Kidney tubule cell (primary cell): ENCODE measurements at places on chromosomes 2 and 18.

DNA sequence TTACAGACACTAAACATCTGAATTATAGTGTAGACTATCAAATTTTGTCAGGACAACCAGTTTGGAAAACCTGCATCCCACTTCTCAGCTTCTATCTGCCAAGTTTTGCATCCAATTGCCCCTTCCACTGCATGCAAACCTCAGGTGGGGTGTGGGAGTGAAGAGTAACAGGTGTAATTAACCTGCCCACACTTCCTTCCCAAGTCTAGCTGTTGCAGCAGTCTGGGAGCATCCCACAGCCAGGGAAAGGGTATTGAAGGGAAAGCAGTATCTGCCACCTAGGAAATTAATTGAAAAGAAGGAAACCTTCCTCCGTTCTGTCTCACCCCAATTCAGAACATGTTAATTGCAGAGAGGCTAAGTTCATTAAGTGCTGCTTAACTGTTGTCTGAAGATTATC is 189.9 kb downstream of the NCKAP5 start:
- no peak for DNase-seq

DNA sequence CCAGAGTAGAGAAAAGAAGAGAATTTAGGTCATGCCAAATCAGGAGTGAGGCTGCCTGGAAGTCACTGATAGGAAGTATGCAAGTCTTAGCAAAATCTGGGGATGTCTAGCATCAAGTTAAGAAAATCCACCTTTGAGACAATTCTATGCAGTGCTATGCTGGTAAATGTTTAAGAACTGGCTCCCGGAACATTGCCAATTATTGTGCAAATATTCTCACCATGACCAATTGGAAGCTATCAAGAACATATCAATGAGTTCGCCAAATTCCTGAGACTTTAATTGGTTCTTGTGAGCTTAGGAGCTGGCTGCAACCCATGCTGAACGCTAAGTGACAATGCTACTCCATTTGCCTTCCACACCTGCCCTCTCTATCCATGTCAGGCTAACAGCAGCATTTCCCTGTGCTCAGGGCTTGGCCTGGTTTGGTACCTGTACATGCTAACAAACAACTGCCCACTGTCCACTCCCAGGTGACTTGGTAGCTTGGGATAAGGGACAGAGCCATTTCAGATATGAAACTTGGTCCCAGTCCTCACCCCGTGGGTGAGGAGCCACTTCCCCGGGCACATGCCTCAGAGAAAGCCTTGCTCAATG is 172.9 kb upstream of the KLHL29 start:
- DNase-seq = peak; percentile 55

DNA sequence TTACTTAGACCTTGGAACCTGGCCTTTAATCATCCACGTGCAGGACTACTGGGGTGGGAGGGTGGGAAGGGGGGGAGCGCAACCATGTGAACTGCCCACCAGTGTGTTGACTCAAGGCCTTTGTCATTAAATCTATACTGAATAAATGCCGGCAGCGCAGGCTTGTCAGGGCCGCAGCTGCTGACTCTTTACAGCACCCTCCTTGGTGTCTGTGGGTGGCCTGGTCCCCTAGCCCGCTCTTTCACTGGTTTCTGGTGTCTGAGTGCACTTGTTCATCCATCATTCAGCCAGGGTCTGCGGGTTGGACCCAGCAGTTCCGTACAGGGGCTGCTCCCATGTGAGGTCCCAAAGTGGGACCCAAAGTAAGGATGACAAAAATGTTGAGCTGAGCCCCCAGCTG is 11.5 kb downstream of the MAP3K2 start:
- DNase-seq = no peak

- DNase-seq = peak; percentile 58
Observed at GRCh38 chr18:7452331-7452730, 114.8 kb upstream of the PTPRM start.

DNA sequence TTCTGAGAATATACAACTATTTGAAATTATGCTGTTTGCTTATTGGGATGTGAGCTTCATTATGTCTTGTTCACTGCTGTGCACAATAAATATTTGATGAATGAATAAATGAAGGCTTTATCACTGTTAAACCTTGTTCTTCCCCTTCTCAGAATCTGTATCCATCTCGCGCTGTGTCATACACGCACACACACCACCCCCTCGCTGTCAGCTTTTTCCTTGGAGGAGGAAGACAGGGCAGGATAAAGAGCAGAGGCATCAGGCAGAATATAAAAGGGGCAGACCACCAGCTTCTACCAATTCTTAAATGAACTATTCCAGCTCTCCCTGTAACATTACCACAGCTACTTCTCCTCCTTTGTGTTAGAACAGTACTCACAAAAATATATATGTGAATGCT is 75.0 kb downstream of the CD226 start:
- no peak for DNase-seq

GRCh38 chr2:66781804-66782203 is 346.9 kb downstream of the MEIS1 start:
- no peak for DNase-seq

DNA sequence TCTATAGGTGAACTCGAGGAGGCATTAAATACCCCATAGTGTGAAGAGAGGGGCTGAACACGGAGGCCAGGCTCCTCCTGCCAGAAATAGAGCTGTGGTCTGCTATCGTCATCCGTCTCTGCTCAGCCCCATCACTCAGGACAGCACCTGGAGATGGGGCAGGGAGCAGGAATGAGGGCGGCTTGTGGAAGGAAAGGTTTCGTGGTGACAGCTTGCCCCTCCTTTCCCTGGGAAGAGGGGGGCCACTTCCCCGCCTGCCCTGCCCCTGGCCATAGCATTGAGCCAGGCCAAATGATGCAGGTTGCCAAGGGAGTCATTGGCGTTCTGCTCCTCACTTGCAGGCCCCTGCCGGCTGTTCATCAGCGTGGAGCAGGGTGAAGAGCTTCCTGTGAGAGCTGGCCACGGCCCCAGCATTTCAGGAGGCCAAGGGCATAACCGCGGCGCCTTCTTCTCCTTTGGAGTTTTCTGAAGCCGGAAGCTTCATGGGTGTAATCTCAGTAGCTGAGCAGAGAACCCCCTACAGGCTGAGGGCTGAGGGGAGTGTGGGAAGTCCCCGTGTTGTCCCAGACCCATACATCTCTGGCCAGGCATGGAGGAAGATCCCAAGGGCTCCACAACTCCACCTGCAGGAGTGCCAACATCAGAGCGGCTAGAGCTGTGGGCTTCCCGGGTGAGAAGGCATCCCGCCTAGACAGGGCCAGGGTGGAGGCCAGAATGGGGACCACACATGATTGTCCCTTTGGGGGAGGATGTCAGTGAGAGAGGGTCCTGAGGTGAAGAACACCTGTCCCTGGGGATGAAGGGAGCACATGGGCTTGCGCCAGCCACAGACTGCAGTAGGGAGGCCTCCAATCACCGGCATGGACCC is 112.5 kb upstream of the GLI2 start:
- DNase-seq = no peak

DNA sequence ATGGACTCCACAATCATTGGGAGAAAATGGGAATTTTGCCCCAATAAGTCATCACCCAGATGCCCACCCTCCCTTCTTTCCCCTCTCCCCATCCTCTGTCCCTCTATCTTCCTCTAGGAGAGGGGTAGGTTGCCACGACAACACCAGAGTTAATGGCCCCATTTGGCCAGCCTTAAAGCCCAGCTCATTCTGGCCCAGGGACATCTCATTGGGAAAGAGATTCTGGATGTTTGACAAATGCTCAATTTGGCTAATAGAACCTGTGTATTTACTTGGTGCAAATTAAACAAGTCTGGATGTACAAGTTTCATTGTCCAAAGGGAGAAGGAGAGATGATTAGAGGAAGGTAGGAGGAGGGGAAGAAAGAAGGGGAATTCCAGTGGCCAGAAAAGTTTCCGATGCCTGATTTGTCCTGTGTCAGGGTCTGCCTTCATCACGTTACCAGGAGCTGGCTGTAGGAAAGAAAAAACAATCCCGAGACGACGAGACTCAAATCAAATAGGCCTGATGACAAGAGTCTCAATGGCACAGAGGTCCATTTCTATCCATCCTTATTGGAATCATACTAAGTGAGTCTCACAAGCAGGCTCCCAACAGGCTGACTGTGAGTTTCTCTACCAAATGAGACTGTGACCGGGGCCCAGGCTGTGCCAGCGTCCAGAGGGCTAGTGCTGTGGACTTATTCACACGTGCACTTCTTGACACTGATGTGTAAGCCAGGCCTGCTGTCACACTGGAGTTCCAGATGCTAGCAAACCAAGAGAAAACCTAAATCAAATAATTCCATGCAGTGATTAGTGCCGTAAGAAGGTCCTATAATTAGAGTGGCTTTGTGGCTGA is 265.2 kb upstream of the APCDD1 start:
- DNase-seq = no peak

DNA sequence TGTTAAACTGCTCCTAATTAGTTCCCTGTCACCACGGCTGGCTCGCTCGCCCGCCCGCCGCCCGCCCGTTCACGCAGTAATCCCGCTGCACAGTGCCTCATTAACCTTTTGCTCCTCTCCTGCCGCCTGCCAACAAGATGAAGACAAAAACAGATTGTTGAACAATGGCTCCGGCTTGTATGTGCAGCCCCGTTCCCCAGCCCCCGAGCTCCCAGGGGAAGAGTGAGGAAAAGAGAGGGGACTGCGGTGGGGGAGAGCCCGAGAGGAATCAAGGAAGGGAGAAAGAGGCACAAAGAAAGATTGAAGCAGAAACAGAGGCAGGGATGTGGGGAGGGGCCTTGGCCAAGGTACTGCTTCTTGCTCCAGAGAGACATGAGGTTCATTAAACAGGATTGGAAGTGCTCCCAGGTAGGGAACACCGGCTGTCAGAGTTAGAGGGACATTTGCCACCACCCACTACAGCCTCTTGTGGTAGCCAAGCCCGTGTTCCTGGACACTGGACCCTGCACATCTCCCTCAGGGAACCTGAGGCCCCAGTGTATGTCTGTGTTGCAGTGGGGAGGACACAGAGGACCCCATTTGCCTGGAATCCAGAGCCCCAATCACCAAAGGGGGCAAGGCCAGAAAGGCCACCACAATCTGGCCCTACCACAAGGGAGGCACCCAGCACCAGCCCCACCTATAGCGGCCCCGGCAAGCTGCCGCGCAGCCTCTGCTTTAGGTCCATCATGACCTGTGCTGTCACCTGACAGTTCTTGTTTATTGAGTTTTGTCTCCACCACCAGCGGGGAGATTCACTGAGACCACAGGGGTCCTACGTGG is 38.1 kb downstream of the EMX1 start:
- DNase-seq = no peak
